ENCODE measurements at places on chromosomes 12 and 14.

DNA sequence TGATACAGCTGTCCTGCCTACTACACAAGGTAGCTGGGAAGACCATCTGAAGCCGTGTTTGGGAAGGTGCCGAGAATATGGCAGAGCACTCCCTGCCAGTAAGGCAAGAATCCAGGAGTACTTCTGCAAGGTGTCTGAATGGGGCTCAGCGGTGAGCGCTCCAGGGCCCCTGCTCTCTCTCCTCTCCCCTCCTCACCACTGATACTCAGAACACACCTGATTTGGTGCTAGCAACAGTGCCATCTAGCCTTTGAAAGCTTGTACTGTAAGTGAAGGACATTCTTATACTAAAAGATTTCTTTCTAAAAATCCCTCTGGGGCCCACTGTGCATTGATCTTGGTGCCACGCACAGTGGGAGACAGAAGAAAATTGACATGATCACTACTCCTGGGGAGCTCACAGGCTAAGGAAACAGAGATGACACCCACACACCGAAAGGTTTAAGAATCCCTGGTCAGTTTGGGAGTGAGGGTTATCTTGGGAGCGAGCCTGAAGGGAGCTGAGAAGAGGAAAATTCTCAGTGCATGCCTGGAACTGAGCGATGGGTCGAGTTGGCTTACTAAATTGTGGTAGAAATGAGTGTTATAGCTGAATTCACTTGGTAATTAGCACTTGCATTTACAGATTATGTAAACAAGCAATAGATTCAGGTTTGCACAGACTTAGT, 216.9 kb downstream of the NTF3 start:
- no peak for DNase-seq

GRCh38 chr12:114750917-114751316, 66.9 kb upstream of the TBX3 start:
- peak; percentile 68 for DNase-seq

DNA sequence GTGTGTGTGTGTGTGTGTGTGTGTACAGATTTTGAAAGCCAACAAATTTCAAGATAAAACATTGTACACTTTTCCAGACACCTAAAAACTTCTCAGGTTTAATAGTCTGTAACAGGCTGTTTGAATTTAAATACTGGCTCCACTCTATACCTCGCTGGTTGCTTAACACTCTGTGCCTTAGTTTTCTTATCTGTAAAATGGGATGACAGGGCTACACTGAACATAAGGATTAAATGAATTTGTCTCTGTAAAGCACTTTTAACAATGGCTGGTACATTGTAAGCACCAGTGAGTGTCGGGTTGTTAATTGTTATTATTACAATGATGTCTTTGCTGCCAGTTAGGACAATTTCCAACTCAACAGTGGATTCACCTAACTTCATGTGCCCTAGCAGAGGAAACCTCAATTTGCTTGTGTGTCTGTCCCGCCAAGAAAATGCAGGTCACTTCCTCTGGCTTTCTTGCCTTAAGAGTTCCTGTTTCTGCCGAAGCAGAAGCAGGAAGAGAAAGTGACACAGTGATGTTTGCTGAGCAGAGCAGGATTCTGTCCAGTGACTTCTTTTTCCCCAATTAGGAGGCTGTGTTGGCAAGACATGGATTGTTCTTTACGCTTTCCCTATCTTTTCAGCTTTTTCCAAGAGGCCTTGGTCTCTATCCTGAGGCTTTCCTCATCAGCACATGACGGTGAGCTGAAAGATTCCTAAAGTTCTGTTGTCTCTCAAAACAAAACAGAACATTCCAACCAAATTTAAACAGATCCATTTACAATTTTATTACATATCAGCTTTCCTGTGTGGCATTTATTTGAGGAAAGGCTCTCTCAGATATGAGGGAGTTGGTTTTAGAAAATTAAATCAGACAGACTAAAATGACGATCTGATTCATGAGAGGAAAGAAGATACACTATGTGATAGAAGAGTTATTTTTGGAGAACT, 154.1 kb upstream of the ATP2B1 start:
- DNase-seq, result no peak

GRCh38 chr14:91377700-91378652, 39.6 kb downstream of the CCDC88C start:
- DNase-seq, result peak; percentile 79

DNA sequence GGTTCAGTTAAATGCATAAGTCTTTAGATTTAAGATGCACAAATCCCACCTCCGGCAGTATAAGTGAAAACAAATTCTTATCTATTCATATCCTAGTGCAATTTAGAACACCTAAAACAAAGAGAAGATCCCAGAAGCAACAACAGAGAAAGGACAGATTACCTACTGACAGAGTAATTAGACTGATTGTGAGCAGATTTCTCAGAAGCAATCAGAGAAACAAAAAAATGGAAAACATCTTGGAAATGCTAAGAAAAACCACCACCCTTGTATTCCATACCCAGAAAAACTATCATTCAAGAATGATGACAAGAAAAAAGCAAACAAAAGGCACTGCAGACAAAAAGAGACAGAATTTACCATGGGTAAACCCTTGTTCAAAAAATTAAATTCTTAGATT, 47.6 kb upstream of the SELPLG start:
- no peak for DNase-seq

DNA sequence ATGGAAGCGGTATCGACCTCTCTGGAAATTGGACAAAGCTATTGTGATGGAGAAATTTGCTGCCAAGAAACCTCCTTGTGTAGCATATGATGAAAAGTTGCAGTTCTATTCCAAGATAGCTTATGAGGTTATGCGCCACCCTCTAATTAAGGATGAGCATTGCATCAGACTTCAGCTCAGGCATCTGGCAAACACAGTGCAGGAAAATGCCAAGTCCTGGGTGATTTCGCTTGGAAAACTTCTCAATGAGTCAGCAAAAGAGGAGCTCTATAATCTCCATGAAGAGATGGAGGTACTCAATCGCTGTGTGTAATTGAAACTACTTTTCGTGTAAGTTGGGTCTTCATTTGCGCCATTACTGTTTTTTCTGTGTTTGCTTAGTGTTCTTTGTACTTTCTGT, 51.2 kb downstream of the DNAH10 start:
- DNase-seq, result no peak

- DNase-seq, result no peak
Measured at GRCh38 chr12:121515615-121516014, 65.2 kb downstream of the KDM2B start.

GRCh38 chr14:65348137-65348536, 64.4 kb upstream of the FUT8 start:
- DNase-seq, result no peak

DNA sequence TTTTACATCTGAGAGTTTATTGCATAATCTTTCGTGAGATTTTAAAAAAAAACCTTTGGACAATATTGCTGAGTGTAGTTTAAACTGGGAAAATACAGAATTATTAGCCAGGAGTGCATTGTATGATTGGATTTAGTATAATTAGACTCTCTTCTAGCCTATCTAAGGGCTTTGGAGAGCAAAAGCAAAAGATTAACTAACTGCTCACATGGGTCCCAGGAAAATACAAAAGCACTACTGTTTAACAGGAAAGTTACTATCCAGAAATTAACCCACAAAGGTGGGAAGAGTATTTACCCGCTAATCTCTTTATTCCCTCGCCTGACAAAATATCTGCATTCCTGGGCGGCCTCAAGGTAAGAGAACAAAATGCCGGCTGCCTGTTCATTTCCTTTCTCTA, 309.5 kb downstream of the ATXN7L3B start:
- DNase-seq, result no peak

DNA sequence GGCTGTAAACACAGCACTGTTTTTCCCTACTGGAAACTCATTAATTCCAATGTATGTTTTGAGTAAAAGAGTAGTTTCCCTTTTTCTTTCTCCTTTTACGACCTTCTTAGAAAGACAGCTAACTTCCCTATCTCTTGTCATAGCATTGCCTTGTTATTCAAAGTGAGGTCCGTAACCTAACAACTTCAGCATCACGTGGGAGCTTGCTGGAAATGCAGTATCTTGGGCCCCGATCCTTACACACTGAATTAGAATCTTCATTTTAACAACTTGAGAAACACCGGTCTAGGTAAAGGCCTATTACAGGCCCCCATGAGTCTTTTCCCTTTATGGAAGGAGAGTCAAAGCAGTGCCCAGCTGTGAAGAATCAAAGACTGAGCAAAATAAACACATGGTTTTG, 230.7 kb upstream of the PRKD1 start:
- no peak for DNase-seq

GRCh38 chr12:90497923-90498545, 456.9 kb downstream of the CCER1 start:
- no peak for DNase-seq

GRCh38 chr12:42421844-42422779, 96.1 kb downstream of the PPHLN1 start:
- no peak for DNase-seq

DNA sequence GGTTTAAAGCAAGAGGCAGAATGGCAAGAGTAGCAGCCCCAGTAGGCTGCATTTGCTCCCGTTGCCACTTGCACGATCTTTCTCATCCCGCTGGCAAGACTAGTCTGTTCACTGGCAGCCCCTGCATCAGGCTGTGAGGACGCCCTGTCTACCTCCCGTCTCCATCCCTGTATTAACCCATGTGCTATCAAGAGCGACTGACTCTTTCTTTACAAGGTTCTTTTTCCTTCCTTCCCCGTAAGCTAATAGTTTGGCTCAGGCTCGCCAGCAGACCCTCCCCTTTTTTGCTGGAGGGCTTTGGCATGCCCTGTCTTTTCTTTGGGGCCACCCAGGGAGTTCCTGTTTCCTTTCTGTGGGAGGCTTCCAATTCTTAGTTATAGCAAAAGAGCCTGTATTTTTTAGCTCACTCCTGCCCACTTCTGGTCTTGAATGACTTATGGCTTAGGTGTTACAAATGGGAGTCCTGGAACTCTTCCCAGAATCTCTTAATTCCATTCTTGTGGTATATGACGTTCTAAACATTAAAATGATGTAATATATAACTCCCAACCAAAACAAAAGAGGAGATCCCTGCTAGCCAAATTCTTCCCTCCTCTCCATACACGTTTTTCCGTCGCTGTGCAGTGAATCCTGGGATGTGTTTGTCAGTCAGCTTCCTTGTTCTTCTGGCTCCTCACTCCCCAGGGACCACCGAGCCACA, 149.0 kb downstream of the PRKCH start:
- peak; percentile 89 for DNase-seq

DNA sequence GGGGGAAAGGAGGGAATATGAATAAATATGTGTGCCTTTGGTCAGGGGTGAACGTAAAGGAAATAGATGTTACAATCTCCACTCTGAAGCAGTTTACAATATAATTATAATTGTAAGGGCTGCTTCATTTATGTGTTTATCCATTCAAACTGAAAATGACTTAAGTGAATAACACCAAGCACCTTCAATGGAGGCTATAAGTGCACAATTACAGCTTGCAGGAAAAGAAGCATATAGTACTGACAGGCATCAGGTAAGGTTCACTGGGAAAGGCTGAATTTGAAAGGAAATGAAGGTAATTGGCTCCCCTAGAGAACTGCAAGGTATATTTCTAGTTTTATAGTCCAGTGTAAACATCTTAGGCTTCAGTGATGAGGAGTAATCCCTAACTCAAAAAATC, 192.7 kb downstream of the STXBP6 start:
- DNase-seq, result no peak

- DNase-seq, result no peak
Measured at GRCh38 chr12:10363914-10364814, 25.7 kb downstream of the KLRK1 start.

GRCh38 chr14:24115422-24116127, 826 bp upstream of the NRL start:
- no peak for DNase-seq

GRCh38 chr14:74085828-74086227, 1.1 kb downstream of the LIN52 start:
- DNase-seq, result no peak

- no peak for DNase-seq
Measured at GRCh38 chr12:132477017-132477702, 12.8 kb upstream of the FBRSL1 start.

GRCh38 chr14:91231446-91231845, 13.1 kb downstream of the GPR68 start:
- no peak for DNase-seq

- DNase-seq, result no peak
Measured at GRCh38 chr14:96497586-96497985, 4.6 kb upstream of the PAPOLA start.

- no peak for DNase-seq
Measured at GRCh38 chr14:24132061-24132685, 1.7 kb downstream of the FITM1 start.

DNA sequence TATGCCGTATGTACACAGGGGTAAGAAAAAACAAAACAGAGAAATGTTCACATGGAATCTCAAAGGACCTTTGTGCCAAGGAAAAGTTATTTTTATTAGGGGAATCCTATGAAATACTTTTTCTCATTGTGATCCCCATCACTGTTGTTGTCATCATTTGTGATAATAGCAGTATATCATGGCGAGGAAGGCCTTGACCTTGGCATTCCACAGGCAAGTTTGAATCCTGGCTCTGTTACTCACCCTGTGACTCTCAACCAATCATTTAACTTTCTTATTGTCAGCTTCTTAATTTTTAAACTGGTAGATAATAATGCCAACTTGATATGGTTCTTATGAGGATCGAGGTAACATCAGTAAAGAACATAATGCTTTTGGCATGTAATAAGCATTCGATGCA, 142.2 kb upstream of the DDHD1 start:
- no peak for DNase-seq

DNA sequence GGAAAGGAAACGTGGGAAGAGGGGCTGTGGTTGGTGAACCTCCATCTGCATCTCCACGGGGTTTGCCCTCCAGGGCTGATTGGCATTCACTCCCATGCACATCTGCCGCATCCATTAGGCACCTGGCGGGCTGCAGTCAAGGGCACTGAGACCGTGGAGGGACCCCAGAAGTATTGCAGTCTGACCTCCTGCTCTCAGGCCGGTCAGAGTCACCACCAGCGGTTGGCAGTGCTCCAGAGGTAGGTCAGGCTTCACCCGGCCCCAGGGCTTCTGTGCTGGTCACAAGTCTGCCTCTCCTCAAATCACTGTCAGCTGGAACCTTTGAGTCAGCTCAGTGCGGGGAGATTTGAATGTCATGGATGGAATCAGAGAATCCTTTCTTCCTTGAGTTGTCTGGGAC, 132.3 kb downstream of the PAPOLA start:
- DNase-seq, result no peak

DNA sequence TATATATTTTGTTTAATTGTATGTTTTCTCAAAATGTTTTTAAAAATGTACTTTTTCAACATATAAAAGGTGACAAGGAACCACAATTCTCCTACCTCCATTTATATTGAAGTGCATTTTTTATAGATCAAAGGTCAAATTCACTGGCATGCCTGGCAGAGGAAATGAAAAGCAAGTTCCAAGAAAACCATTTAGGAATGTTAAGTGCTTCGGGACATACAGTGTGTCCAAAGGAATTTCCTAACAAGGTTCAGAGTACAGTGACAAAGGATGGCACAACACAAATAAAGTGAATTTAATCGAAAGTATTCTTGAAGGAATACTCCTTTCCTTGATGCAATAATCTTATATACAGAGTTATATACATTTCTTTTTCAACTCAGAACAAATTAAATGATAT, 242.3 kb downstream of the CCER1 start:
- DNase-seq, result no peak

GRCh38 chr12:129339336-129339735, 486.1 kb downstream of the GLT1D1 start:
- no peak for DNase-seq

- no peak for DNase-seq
Measured at GRCh38 chr12:81078469-81079196, 754 bp downstream of the ACSS3 start.

GRCh38 chr14:95483309-95484165, 32.9 kb downstream of the SYNE3 start:
- DNase-seq, result peak; percentile 75
